Activated CD4-positive, alpha-beta T cell treated with anti-CD3 and anti-CD28 coated beads for 36 hours (primary cell): ENCODE measurements at places on chromosomes 5 and 9. TPM values are rescaled to one million over a fixed set of nuclear protein-coding genes. Genes with fewer than 3 reads are reported as not detected.

The SLC22A4 gene
- total RNA-seq, result 0.66 TPM

The OLFM1 gene
- not detected for total RNA-seq

The ARSI gene
- not detected for total RNA-seq

DNA sequence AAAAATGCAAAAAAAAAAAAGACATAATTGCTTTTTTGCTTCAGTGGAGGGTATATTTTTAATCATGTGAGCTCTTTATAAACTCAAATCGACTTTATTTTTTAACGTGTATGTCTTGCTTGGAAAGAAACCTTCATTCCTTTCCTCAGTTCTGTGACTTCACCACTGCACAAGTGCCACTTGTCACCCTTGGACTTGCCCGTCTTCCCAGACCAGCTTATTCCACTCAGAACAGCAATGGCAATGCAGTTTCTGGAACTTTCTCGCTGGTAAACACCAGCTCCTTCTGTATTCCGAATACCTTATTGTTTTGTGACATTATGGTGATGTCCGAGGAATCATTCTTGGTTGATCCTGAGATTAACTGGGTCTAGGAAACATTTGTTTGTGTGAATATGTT, 440.5 kb upstream of the ADAMTS16 start:
- H3K4me1 ChIP-seq, result no peaks in the 10 kb centered on the region
- H3K4me3 ChIP-seq, result no peak overlapping the region
- H3K27ac ChIP-seq, result no peak overlapping the region
- H3K36me3 ChIP-seq, result no peaks in the 10 kb centered on the region
- no peaks in the 10 kb centered on the region for H3K27me3 ChIP-seq

DNA sequence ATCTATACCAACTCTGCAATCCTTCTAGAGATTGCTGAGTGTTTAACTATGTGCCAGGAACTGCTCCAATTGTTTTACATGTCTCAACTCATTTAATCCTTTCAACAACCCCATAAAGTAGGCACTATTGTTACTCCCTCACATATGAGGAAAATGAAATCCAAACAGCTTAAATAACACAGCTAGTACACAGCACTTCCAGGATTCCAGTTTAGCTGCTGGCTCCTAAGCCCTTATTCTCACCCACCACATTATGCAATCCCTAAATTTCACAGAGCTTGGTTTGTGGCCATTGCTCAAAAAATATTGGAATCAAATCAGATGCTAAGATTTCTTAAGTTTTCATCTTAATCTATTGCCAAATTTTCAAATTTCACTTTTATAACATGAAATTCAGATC, 84.9 kb downstream of the PRELID2 start:
- no peaks in the 10 kb centered on the region for H3K27me3 ChIP-seq
- H3K36me3 ChIP-seq, result no peaks in the 10 kb centered on the region
- no peak for DNase-seq
- no peak overlapping the region for H3K4me3 ChIP-seq
